Non-pigmented ciliary epithelial cell (primary cell): ENCODE measurements at places on chromosomes 1 and 21.

GRCh38 chr1:63487336-63488065 is 35.5 kb downstream of the ITGB3BP start:
- peak; percentile 34 for DNase-seq

DNA sequence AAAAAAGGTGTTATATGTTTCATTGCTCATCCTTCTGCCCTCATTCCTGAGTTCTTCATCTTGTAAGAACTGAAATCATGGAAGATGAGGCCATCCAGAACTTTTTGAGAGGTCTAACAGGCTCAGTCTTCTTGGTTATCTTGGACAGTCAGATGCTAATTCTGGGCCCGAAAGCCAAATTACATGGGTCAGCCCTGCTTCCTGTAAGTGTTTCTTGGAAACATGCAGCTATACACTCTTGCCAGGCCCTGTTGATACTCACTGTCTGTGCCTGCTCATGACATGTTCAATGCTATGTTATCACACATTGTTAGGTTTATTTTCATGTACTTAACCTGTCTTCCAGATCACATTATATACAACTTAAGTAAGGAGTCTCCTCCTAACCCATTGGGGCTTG is 542.5 kb downstream of the NUF2 start:
- DNase-seq, result no peak

GRCh38 chr1:163672976-163673758 is 351.4 kb downstream of the NUF2 start:
- no peak for DNase-seq

- no peak for DNase-seq
Observed at GRCh38 chr1:38326135-38326534, 279.5 kb upstream of the POU3F1 start.

GRCh38 chr1:58924821-58925220 is 141.0 kb upstream of the JUN start:
- no peak for DNase-seq

GRCh38 chr1:31742462-31743212 is 21.5 kb downstream of the ADGRB2 start:
- no peak for DNase-seq

GRCh38 chr21:33021667-33022066 is 4.1 kb upstream of the OLIG2 start:
- no peak for DNase-seq

GRCh38 chr1:40107290-40107959 is 10.4 kb upstream of the PPT1 start:
- no peak for DNase-seq

DNA sequence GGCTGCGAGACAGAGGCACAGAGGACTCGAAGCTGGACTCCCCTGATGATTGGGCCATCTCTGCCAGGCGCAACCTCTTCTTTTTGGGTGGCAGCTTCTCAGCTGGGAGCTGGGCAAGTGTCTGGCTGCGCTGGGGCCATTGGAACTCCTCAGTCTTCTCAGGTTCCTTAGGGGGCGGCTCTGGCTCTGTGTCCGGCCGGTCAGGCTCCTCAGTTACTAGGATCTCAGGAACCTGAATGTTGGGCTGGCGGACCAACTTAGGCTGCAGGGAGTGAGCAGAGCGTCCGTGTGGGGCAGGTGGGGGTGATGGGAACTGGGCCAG is 97.5 kb upstream of the EDN2 start:
- DNase-seq, result no peak

DNA sequence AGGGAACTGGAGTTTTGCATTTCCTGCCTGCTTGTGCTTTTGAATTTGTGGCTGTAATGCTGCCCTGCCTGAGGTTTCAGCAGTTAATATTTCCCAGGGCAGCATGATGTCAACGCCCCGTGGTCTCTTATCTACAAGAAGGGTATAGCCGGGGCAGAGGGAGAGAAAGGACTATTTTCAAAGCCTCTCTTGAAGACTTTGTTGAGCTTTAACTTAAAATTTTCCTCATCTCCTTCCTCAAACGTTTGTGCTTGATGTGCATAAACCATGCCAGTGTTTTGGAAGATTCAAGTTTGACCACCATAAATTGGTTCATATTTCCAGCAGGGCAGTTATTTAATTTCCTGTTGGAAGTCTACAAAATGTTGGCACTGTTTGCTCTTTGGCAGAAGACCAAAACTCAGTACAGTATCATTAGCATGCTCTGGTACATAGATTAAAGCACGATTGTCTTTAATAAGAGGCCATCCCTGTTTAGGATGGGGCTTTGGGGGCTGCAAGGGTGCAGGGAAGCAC is 43.4 kb downstream of the ROR1 start:
- DNase-seq, result peak; percentile 24

- DNase-seq, result no peak
Observed at GRCh38 chr1:6378096-6378746, 15.3 kb downstream of the ACOT7 start.

GRCh38 chr1:83999316-83999819 is 436 bp upstream of the TTLL7 start:
- peak; percentile 38 for DNase-seq

DNA sequence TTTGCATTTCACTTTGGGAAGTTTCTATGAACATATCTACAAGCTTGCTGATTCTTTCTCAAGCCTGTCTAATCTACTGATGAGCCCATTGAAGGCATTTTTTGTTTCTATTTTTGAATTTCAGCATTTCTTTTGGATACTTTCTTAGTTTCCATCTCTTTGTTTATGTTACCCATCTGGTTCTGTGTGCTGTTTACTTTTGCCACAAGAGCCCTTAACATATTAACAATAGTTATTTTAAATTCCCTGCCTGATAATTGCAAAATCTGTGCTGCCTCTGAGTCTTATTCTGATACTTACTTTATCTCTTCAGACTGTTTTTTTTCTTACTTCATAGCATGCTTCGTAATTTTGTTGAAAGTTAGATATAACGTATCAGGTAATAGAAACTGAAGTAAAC is 75.8 kb upstream of the ZRANB2 start:
- DNase-seq, result no peak

DNA sequence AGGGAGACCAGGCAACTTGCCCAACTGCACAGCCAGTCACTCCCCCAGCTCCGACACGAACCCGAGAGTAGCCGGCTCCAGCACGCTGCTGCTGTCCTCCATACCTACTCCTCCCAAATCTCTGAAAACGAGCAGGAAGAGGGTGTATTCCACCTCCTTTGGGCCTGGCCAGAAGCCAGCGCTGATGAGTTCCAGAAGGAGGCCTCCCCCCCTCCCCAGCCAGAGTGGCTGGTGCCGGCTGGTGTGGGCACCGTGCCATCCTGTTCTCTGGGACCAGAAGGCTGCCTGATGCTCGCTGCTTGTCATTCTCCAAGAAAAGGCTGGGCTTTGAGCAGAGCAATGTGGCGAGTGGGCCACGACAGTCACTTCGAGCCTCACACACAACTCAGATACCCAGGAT is 22.2 kb downstream of the KCNN3 start:
- no peak for DNase-seq

- no peak for DNase-seq
Observed at GRCh38 chr1:218665221-218665620, 320.1 kb downstream of the TGFB2 start.

DNA sequence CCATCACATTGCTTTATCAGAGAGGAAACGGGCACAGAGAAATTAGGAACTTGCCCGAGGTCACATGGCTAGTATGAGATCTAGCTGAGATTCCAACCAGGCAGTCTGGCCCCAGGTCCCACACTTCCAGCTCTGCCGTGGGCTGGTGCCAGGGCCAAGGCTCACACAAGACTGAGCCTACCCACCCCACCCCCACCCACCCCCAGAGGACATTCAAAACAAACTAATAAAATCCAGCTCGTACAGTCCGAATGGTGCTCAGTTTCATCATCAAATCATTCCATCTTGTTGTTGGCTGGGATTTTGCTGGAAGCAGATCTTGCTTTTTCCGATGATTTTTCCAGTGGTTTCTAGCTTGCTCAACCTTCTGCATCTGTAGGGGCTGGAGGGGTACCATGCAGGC is 27.9 kb downstream of the MATN1 start:
- DNase-seq, result no peak

DNA sequence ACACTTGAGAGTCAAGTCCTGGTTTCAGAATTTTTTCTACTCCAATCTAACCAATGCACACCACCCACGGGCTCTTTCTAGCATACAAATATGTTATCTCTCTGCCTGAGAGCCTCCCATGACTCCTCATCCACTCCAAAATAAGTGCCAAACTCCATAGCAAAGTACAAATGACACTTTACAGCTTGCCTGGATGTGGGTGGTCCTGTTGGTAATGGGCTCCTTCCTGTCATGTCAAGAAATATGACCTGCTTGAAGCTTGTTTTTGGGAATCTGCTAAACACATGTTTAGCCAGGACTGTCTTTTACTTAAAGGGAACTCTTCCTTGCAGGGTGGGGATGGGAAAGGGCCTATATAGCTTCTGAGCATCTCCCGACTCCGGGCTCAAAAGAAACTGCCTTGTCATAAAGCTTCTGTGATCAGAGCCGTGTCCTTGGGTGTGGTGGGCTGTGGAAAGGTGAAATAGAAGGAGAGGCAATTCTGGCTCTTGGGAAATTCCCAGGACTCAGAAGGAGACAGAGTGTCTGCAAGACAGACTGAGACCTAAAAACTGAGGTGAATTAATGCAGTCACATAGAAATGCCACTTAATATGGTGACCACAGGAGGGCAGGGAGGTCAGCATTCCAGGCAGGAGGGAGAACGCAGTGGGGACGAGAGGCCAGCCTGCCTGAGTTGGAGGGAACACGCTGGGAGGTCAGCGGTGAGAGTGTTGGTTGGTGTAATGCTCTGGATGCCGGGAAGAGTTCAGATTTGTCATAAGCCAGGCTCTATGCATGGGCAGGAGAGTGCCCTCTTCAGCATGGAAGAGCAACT is 6.1 kb upstream of the IGFN1 start:
- peak; percentile 36 for DNase-seq

DNA sequence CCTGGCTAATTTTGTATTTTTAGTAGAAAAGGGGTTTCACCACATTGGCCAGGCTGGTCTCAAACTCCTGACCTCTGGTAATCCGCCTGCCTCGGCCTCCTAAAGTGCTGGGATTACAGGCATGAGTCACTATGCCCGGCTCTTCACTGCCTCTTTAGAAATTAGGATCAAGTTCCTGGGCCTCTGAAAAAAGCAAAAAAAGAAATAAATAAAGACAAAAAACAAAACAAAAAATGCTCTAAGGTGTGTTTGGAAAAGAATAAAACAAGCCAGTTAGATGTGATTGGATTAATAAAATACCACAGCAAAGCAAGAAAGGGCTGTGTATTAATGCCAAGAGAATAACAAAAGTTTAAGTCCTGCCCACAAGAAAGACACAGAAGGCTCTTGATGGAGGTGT is 4.2 kb upstream of the ABCB10 start:
- no peak for DNase-seq
